Body of pancreas (tissue), 4 donors: ENCODE measurements at places on chromosomes 16 and 17. TPM values are rescaled to one million over a fixed set of nuclear protein-coding genes. Genes with fewer than 3 reads are reported as not detected.

ZPBP2 gene
- not detected for total RNA-seq

GRCh38 chr17:81272616-81273015 is 22.5 kb downstream of the SLC38A10 start:
- peaks cover 15% of the 10 kb centered on the region for H3K36me3 ChIP-seq
- DNase-seq = no peak
- no peaks in the 10 kb centered on the region for H3K4me1 ChIP-seq
- H3K4me3 ChIP-seq = no peak overlapping the region
- H3K27me3 ChIP-seq = no peaks in the 10 kb centered on the region

GRCh38 chr16:54748611-54749190 is 182.0 kb upstream of the IRX5 start:
- H3K4me3 ChIP-seq = no peak overlapping the region
- no peak overlapping the region for H3K27ac ChIP-seq
- no peaks in the 10 kb centered on the region for H3K27me3 ChIP-seq
- no peak for DNase-seq

MT4 gene
- total RNA-seq = not detected

DNA sequence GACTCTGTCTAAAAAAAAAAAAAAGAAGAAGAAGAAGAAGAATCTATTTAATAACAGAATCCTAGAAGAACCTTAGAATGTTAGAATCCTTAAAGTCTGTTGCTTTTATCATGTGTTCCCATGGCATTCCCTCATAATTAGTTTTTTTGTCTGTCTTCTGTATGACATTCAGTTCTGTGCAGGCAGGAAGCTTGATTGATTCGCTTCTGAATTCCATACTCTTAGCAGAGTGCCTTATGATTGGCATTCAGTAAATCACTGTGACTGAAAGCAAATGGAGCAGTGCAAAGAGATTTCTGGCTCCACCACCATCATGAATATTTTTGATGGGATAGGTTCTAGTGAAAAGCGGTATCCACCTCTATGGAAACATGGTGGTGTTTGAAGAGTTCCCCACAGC is 1065.9 kb upstream of the RBFOX1 start:
- DNase-seq = no peak
- no peaks in the 10 kb centered on the region for H3K4me1 ChIP-seq
- H3K4me3 ChIP-seq = no peak overlapping the region
- H3K27ac ChIP-seq = no peak overlapping the region
- no peaks in the 10 kb centered on the region for H3K36me3 ChIP-seq

GRCh38 chr17:35542990-35543389 is 5.5 kb upstream of the SLFN12L start:
- no peaks in the 10 kb centered on the region for H3K27me3 ChIP-seq
- no peak overlapping the region for H3K27ac ChIP-seq
- H3K4me1 ChIP-seq = peaks cover 4% of the 10 kb centered on the region
- H3K36me3 ChIP-seq = no peaks in the 10 kb centered on the region
- no peak for DNase-seq
- H3K4me3 ChIP-seq = no peak overlapping the region

DNA sequence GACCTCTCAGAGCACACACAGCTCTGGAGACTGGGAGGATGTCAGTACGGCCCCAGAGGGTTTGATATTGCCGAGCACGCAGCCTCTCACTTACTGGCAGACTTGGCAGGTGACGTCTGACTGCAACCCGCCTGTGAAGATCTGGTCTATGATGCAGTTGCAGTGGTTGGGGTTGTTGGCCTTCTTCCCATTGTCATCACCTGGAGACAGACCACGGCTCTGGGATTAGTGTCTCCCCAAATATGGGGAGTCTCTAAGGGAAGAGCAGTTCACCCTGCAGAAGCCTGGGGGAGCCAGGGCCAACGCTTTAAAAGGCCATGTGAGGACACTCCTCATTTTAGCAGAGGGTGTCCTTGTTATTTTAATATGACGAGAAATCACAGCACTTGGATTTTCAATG is 30.1 kb downstream of the USP22 start:
- H3K27me3 ChIP-seq = no peaks in the 10 kb centered on the region
- no peaks in the 10 kb centered on the region for H3K4me1 ChIP-seq
- no peak overlapping the region for H3K27ac ChIP-seq
- H3K36me3 ChIP-seq = peaks cover 61% of the 10 kb centered on the region
